ENCODE measurements at places on chromosomes 4 and X. TPM values are rescaled to one million over a fixed set of nuclear protein-coding genes. Genes with fewer than 3 reads are reported as not detected.

Gene GLRA3
- not detected for total RNA-seq

Gene POF1B
- total RNA-seq, result not detected

Gene NPY2R
- total RNA-seq, result not detected

Gene PTTG2
- not detected for total RNA-seq

- no peak overlapping the region for H3K27ac ChIP-seq
- H3K36me3 ChIP-seq, result no peaks in the 10 kb centered on the region
- H3K27me3 ChIP-seq, result no peaks in the 10 kb centered on the region
- H3K4me3 ChIP-seq, result no peak overlapping the region
- DNase-seq, result no peak
- no peaks in the 10 kb centered on the region for H3K4me1 ChIP-seq
Observed at GRCh38 chr4:106429885-106430284, 61.3 kb upstream of the GIMD1 start.

DNA sequence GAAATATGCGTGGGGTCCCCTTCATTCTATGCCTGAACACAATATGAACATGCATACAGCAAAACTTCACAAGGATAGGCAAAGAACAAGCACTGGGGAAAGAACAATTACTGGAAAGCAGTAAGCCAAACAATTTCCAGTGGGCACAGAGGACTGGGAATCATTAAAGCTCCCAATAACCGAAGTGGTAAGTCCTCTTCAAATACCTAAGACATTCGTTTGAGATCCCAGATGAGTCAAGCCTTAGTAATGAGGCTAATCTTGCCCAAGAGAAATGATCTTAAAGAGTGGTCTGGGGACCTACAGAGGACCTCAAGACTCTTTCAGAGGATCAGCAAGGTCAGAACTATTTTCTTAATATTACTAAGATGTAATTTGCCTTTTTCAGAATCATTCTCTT, 28.6 kb downstream of the ANAPC10 start:
- H3K27ac ChIP-seq, result no peak overlapping the region
- no peaks in the 10 kb centered on the region for H3K27me3 ChIP-seq
- no peak overlapping the region for H3K4me3 ChIP-seq
- H3K36me3 ChIP-seq, result no peaks in the 10 kb centered on the region
- no peak for DNase-seq

DNA sequence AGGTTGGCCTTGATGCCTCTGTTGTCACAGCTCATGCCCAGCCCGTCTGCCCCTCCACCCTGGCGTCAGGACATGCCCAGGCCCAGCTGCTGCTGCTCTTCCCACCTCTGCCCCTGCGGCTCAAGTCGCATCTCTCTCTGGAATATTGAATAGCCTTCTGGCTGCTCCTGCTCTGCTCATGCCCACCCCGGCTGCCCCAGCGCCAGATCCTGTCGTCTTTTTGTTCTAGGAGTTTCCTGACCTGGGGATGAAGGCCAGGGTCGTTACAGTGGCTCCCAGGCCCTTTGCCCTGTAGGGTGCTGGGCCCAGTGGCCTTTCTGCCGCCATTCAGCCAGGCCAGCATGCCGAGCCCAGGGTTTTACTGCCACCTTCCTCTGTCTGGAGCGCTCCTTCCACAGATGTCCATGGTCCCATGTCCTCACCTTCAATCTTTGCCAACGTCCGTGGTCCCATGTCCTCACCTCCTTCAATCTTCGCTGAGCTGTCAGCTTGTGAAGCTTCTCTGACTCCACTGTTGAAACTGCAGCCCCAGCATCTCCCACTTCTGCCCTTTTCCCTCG, 9.7 kb downstream of the MAEA start:
- H3K4me3 ChIP-seq, result no peak overlapping the region
- H3K27me3 ChIP-seq, result no peaks in the 10 kb centered on the region
- H3K4me1 ChIP-seq, result no peaks in the 10 kb centered on the region
- peaks cover 3% of the 10 kb centered on the region for H3K36me3 ChIP-seq
